ENCODE measurements at places on chromosomes 2 and 18. TPM values are rescaled to one million over a fixed set of nuclear protein-coding genes. Genes with fewer than 3 reads are reported as not detected.

- no peak overlapping the region for H3K27ac ChIP-seq
- no peak overlapping the region for H3K4me3 ChIP-seq
- no peak for DNase-seq
- no peaks in the 10 kb centered on the region for H3K4me1 ChIP-seq
- H3K36me3 ChIP-seq: no peaks in the 10 kb centered on the region
Observed at GRCh38 chr2:33616873-33617272, 17.8 kb upstream of the FAM98A start.

DNA sequence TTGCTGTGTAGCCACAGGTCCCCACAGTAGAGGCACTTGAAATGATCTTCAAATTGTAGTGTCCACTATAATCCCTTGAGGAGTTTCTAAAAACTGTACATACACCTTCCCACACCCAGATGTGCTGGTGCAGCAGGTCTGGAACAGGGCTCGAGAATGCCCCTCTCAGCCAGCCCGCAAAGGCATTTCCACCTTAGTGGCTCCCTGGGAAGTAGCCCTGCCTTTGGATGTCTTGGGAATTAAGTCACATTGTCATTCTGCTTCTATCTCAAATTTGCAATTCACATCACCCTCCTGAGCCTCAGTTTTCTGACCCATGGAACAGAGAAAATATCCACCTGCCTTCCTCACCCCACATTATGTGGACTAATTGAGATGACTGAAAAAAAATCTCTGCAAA is 44.3 kb upstream of the TCF7L1 start:
- H3K4me1 ChIP-seq: no peaks in the 10 kb centered on the region
- DNase-seq: no peak
- H3K27me3 ChIP-seq: no peaks in the 10 kb centered on the region
- H3K4me3 ChIP-seq: no peak overlapping the region
- no peaks in the 10 kb centered on the region for H3K36me3 ChIP-seq

- no peaks in the 10 kb centered on the region for H3K4me1 ChIP-seq
- no peaks in the 10 kb centered on the region for H3K36me3 ChIP-seq
- no peaks in the 10 kb centered on the region for H3K27me3 ChIP-seq
- H3K4me3 ChIP-seq: no peak overlapping the region
- no peak for DNase-seq
Observed at GRCh38 chr2:215847718-215848117, 165.6 kb downstream of the MREG start.

- no peak for DNase-seq
- H3K36me3 ChIP-seq: no peaks in the 10 kb centered on the region
- H3K27ac ChIP-seq: no peak overlapping the region
Observed at GRCh38 chr18:62856294-62856693, 141.0 kb downstream of the PHLPP1 start.

DNA sequence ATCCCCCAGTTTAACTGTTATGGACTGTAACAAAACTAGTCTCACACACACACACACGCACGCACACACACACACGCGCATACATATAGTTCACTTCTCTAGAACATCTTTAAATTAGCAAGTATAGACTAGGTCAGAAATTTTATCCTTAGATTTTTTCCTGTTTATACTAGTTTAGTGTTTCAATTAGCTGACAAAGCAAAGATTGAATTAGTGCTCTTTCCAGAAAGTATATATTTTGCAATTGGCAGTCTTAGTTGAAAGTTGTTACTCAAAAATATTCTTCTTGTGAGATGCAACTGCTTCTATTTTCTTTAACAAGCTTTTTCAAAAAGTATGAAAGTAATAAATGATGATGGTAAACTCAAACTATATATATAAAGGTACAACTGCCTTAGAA is 22.5 kb downstream of the PLEKHA3 start:
- H3K4me3 ChIP-seq: no peak overlapping the region
- H3K36me3 ChIP-seq: peaks cover 34% of the 10 kb centered on the region
- H3K27ac ChIP-seq: no peak overlapping the region
- DNase-seq: no peak
- no peaks in the 10 kb centered on the region for H3K27me3 ChIP-seq

- no peaks in the 10 kb centered on the region for H3K36me3 ChIP-seq
- DNase-seq: no peak
- H3K4me1 ChIP-seq: no peaks in the 10 kb centered on the region
- no peak overlapping the region for H3K4me3 ChIP-seq
- H3K27me3 ChIP-seq: no peaks in the 10 kb centered on the region
Observed at GRCh38 chr2:188181067-188181838, 110.4 kb upstream of the GULP1 start.

DNA sequence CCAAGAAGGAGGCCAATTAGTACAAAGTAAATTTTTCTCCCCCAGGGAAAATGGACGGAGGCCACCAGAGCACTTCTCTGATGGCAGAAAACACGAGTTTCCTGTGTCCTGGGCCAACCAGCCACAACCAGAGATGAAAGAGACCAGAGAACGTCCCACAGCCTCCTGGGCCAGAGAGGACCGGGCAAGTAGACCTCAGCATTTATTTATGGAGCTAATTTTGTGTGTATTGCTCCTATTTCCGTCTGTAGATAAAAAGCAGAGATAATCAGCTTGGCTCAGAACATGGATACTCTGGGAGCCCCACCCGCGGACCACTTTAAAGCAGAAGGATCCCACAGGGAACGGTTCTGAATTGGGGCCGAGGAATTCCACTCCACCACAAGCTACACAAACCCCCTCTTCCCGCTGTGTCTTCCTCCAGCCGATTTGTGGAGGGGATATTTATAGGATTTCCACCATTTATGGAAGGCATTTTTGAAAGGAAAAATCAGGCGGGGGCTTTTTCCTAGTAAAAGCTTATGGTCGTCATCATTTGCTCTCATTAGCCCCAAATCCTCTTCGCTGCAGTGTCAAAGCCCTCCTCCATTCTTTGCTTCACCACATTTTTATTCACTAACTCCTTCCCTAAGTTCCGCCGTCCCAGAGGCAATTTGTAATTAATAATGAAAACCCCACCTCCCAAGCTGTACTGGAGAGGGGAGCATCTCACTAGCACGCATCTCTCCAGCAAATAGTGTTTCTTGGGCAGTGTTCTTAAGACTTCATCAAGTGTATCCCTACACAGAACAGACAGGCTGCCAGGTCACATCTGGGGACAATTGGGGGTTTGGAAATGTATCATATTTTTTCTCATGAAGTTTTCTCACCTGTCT is 43.7 kb upstream of the TWIST2 start:
- no peaks in the 10 kb centered on the region for H3K27me3 ChIP-seq
- H3K4me1 ChIP-seq: no peaks in the 10 kb centered on the region
- H3K4me3 ChIP-seq: no peak overlapping the region
- no peaks in the 10 kb centered on the region for H3K36me3 ChIP-seq

GRCh38 chr2:31256611-31257382 is 22.8 kb downstream of the EHD3 start:
- no peaks in the 10 kb centered on the region for H3K27me3 ChIP-seq
- H3K27ac ChIP-seq: no peak overlapping the region
- DNase-seq: no peak
- H3K4me1 ChIP-seq: no peaks in the 10 kb centered on the region
- no peak overlapping the region for H3K4me3 ChIP-seq

GRCh38 chr18:57436191-57436964 is 1.2 kb downstream of the ONECUT2 start:
- no peak overlapping the region for H3K27ac ChIP-seq
- no peak overlapping the region for H3K4me3 ChIP-seq
- no peak for DNase-seq
- no peaks in the 10 kb centered on the region for H3K36me3 ChIP-seq
- peaks cover 72% of the 10 kb centered on the region for H3K4me1 ChIP-seq
- H3K27me3 ChIP-seq: peaks cover 96% of the 10 kb centered on the region

DNA sequence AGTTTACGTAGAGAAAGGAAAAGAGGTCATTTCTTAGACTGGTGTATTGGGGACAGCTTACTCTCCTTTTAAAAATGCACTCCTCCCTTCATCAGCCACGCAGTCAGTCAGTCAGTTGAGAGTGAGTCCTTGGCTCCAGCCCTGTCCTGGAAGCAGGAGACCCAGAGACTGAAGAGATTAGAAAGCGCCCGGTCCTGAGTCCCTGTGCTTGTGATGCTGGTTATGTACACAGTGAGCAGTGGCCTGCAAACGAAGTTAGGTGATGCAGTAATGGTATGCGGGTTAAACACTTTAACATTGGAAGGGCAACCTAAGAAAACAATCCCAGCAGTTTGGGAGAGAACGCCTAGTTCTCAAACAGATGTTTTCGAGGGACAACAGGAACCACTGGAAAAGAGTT is 6.3 kb upstream of the ASB1 start:
- DNase-seq: no peak
- no peak overlapping the region for H3K27ac ChIP-seq
- no peaks in the 10 kb centered on the region for H3K27me3 ChIP-seq
- H3K4me1 ChIP-seq: no peaks in the 10 kb centered on the region

- DNase-seq: no peak
- no peak overlapping the region for H3K27ac ChIP-seq
- H3K36me3 ChIP-seq: no peaks in the 10 kb centered on the region
- H3K4me1 ChIP-seq: no peaks in the 10 kb centered on the region
Observed at GRCh38 chr2:185338104-185338503, 400.5 kb upstream of the FSIP2 start.

- no peak overlapping the region for H3K4me3 ChIP-seq
- H3K27me3 ChIP-seq: no peaks in the 10 kb centered on the region
- no peaks in the 10 kb centered on the region for H3K36me3 ChIP-seq
- DNase-seq: no peak
Observed at GRCh38 chr2:177080746-177081284, 131.8 kb upstream of the HNRNPA3 start.

DNA sequence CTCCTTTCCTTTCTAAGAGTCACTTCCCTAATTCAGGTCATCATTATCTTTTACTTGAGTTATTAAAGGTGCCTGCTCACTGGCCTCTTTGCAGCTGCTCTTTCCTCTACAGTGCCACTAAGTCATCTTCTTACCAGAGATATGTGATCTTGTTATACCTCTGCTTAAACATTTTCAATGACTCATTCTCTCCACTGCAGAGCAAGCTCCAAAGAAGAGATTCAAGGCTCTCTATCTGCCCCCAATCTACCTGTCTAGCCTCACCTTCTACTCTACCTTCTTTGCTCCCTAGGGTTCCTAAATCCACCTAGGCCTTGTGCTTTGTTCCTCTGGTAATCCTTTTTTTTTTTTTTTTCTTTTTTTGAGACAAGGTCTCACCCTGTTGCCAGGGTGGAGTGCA is 3.1 kb downstream of the ARHGEF33 start:
- DNase-seq: no peak
- H3K4me1 ChIP-seq: no peaks in the 10 kb centered on the region
- no peak overlapping the region for H3K4me3 ChIP-seq
- H3K36me3 ChIP-seq: no peaks in the 10 kb centered on the region
- no peaks in the 10 kb centered on the region for H3K27me3 ChIP-seq

GRCh38 chr2:15058721-15059157 is 426.2 kb downstream of the LRATD1 start:
- no peaks in the 10 kb centered on the region for H3K4me1 ChIP-seq
- no peak for DNase-seq
- H3K27ac ChIP-seq: no peak overlapping the region
- no peaks in the 10 kb centered on the region for H3K36me3 ChIP-seq
- H3K27me3 ChIP-seq: no peaks in the 10 kb centered on the region

GRCh38 chr18:54203914-54204313 is 20.6 kb downstream of the MBD2 start:
- no peak overlapping the region for H3K27ac ChIP-seq
- peaks cover 7% of the 10 kb centered on the region for H3K36me3 ChIP-seq
- no peak overlapping the region for H3K4me3 ChIP-seq
- DNase-seq: no peak
- H3K27me3 ChIP-seq: no peaks in the 10 kb centered on the region
- H3K4me1 ChIP-seq: peaks cover 19% of the 10 kb centered on the region

DNA sequence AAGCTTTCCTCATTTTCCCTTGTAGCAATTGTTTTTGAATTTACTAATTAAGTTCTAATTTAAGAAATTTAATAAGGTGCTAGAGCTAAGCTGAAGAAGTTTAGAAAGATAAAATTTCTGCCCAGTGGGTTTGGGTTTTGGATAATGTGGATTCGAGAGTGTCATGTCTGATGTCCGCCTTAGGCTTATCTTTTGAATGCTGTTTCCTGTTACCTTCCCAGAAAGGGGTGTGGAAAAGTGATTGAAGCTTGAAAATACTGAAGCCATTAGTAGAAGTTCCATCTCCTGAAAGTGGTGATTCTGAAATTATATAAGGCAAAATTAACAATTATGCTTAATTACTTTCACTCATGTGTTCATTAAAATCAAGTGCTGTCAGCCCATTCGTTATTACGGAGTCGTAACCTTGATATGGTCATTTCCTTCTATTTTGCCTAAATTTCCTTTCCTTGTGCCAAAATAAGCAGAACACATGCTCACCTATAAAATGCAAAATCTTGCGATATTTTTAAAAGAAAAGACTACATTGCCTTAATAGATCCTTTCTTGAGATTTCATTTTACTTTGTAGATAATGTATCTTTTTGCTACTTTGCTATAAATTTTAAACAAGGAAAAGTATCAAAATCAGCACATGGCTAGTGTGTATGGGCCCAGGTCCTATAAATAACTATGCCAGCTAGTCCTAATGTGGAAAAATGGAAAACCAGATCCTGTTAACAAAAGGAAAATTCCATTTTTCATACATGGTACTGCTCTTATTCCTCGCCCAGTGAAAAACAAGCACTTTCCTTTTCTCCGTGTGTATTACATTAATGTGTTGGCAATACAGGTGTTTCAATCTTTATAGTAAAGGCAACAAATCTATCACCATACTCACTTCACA is 97.3 kb downstream of the ICOS start:
- H3K4me3 ChIP-seq: no peak overlapping the region
- no peak overlapping the region for H3K27ac ChIP-seq
- no peaks in the 10 kb centered on the region for H3K27me3 ChIP-seq
- DNase-seq: no peak

- no peak overlapping the region for H3K4me3 ChIP-seq
- H3K27ac ChIP-seq: no peak overlapping the region
- no peaks in the 10 kb centered on the region for H3K27me3 ChIP-seq
- H3K4me1 ChIP-seq: no peaks in the 10 kb centered on the region
Observed at GRCh38 chr2:129911363-129912065, 68.0 kb upstream of the RAB6C start.

Gene ABCG5
- total RNA-seq: not detected

Gene COLEC11
- total RNA-seq: 8.2 TPM

Gene DLGAP1
- total RNA-seq: 2.6 TPM

Gene PFN4
- not detected for total RNA-seq

Gene GAD1
- not detected for total RNA-seq

Gene SNED1
- 37.1 TPM for total RNA-seq

Gene NDC80
- 0.41 TPM for total RNA-seq

Gene IL1R1
- total RNA-seq: 49.3 TPM

Gene SERPINB5
- total RNA-seq: not detected

Gene TEX44
- not detected for total RNA-seq

Gene MC2R
- total RNA-seq: not detected

Gene SERPINB10
- not detected for total RNA-seq

Gene IL36G
- not detected for total RNA-seq

Gene SNORC
- under 0.01 TPM for total RNA-seq

Gene APLF
- total RNA-seq: 17.8 TPM

Gene OTOS
- not detected for total RNA-seq

Gene LYPD6B
- not detected for total RNA-seq

Gene ANKRD39
- total RNA-seq: 26.0 TPM

Gene ITPRIPL1
- 0.36 TPM for total RNA-seq
